Hypothalamus (tissue), 51 donors: ENCODE measurements at places on chromosomes 5 and 9.

GRCh38 chr5:59218424-59219045, 635.7 kb downstream of the RAB3C start:
- DNase-seq, result no peak

DNA sequence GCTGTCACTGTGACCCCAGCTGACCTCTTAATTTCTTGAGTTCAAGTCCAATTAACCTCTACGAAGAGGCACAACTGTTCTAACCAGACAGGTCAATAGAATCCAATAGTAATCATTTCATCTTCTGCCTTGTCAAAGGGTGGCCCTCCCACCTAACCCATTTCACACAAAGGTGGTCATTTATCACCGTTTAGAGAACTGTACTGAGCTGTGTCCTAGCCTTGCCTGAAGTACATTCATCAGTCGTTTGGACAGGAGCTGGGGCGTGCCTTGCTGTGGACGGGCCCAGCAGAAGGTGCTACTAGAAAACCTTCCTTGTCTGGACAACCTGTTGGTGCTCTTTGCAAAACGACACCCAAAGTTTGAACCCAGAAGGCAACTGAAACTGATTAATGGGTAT, 605.4 kb downstream of the ISL1 start:
- DNase-seq, result no peak

GRCh38 chr9:137762414-137763061, 115.0 kb upstream of the CACNA1B start:
- no peak for DNase-seq

DNA sequence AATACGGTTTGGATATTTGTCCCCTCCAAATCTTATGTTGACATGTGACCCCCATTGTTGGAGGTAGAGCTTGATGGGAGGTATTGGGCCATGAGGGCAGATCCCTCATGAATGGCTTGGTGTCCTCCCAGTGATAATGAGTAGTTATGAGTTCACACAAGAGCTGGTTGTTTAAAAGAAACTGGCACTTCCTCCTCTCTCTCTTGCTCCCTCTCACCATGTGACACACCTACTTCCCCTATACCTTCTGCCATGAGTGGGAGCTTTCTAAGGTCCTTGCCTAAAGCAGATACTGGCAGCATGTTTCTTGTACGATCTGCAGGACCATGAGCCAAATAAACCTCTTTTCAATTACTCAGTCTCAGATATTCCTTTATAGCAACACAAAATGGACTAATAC, 132.0 kb downstream of the PIK3R1 start:
- no peak for DNase-seq

- DNase-seq, result no peak
These were observed 55.5 kb downstream of the DRD1 start for GRCh38 chr5:175388531-175388930.

DNA sequence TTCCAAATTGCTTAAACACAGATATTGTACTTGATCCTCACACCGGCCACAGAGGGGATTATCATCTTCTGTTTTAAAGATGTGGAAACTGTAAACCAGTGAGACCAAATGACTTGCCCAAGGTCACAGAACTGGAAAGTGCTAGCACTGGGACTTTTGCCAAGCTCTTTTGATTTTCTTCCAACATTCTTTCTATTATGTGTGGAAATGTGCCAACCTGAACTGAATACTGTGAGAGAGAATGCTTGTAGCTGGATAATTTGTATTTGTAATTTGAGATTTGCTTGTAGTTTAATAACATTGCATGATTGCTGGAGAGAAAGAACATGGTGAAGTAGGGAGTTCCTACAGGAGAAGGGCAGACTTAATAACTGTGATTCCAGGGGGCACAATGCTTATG, 977.9 kb upstream of the NUDT12 start:
- no peak for DNase-seq

- peak; percentile 33 for DNase-seq
These were observed 184.0 kb downstream of the SEMA5A start for GRCh38 chr5:9361835-9362234.

GRCh38 chr9:110742741-110743371, 74.3 kb downstream of the MUSK start:
- no peak for DNase-seq

GRCh38 chr9:24351258-24351657, 194.4 kb downstream of the IZUMO3 start:
- DNase-seq, result no peak

DNA sequence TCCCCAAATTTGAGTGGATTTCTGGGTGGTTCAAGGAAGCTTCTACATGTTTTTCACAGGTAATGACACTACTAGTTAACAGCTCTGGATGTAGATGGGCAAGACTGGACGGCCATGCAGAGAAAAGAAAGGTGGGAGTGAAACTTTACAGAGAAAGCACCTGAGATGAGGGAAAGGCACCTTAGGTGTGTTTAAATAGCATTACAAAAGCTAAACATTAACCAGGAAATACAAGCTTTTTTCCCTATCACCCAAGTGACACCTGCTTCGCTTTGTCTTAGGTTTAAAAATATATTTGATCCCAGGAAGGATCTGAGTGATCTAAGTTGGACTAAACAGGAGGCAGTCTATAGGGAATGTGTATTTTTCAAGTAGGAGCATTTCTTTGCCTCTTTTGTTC, 8.3 kb downstream of the C9orf152 start:
- no peak for DNase-seq

DNA sequence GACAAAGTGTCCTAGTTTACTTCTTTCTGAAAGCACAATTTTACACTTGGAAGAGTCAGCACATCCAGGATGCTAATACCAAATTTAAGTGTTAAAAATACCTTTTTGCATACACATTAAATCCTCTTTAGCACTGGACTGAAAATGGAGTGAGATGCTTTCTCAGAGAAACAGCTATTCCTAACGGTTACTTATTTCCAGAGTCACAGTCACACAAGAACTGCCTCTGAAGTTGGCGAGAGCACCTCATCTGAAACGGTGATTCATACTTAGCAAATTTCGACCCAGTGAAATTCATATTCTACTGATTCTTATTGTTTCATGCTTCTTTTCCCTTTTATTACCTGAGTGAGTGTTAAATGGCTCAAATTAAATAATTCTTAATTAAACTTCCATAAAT, 12.2 kb downstream of the CDH18 start:
- no peak for DNase-seq

GRCh38 chr5:160266752-160267345, 37.5 kb downstream of the FABP6 start:
- no peak for DNase-seq

DNA sequence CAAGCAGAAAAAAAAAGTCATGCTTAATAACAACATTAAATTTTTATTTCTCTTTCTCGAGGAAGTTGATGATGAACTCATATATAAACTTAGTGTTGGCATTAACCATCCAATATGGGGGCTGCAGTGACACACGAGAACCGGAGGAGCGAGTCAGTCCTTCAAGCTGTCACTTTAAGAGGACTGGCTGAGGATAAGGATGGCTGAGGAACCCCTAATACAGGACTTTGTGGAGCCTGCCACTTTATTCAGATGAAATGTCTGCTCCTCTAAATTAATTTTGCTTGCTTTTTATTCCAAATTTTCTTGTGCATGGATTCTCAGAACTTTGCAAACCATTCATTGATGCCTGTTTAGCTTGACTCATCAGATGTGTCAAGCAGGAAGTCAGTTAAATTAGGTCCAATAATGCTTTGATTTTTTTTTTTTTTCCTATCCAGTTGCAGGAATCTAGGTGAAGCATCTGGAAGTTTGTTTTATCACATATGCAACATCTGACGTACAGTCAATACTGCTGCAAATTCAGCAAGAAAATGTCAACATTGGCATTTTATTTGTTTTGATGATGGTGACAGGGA, 144.2 kb upstream of the COL5A1 start:
- DNase-seq, result no peak
